Amniotic stem cell (primary cell): ENCODE measurements at places on chromosomes 6 and 20.

- DNase-seq: no peak
These were observed 474.1 kb upstream of the BTBD3 start for GRCh38 chr20:11443382-11444119.

- DNase-seq: no peak
These were observed 101.2 kb upstream of the COL21A1 start for GRCh38 chr6:56348578-56348977.

- DNase-seq: no peak
These were observed 43.5 kb upstream of the TIAM2 start for GRCh38 chr6:154951345-154952200.

DNA sequence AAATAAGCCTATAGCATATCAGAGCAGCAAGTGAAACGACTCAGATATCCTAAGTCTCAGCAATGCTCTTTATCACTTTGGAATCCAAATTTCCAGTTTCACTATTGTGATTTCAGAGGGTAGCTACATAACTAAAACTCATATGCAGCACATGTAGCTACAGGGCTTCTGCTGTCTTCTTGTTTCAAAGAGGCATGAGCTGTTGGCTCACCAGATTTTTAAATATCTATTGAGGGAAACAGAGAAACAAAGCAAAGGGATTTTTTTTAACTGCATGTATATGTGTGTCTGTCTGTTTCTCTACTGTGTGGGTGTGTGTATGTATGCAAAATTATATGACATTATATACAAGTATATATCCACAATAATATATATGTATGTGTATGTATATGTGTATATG is 258.4 kb downstream of the HDGFL1 start:
- no peak for DNase-seq

GRCh38 chr6:147820520-147820919 is 312.0 kb downstream of the SAMD5 start:
- DNase-seq: no peak

- no peak for DNase-seq
These were observed 23.2 kb upstream of the SPAG4 start for GRCh38 chr20:35592339-35592974.

DNA sequence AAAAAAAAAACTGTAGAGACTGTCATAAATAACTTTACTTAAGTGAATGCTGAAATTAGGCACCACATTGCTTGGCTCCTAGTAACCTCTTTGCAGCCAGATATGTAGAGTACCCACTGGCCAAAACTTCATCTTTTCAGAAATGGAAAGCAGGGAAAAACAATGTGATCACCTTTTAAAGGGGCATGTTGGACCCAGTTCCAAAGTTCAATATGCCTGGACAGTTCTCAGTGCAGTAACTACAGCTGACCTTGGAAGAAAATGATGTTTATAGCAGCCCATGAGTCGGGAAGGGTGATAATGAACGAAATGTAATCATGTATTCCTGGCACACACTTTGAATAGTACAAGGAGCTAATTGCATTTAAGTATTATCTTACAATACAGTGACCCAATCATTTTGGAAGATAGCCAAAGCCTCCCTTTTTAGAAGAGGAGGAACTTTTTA is 93.6 kb upstream of the TAB2 start:
- no peak for DNase-seq

DNA sequence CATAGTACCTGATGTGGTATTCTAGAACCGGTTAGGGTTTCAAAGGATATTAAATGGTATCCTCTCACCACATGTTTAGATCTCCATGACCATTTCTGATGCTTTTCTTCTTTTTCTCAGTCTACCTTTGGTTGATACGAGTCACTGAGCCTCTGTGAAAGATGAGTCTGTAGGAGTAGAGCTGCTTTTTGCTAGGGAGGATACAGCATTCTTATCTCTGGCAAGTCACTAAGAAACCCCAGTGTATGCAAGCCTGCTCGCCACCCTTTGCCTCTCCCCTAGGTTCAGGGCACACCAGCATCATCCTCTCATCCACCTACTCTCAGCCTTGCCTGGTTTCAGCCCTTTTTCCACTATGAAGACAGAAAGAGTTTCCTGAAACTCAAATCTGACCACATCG is 89.9 kb downstream of the MTFR2 start:
- no peak for DNase-seq

DNA sequence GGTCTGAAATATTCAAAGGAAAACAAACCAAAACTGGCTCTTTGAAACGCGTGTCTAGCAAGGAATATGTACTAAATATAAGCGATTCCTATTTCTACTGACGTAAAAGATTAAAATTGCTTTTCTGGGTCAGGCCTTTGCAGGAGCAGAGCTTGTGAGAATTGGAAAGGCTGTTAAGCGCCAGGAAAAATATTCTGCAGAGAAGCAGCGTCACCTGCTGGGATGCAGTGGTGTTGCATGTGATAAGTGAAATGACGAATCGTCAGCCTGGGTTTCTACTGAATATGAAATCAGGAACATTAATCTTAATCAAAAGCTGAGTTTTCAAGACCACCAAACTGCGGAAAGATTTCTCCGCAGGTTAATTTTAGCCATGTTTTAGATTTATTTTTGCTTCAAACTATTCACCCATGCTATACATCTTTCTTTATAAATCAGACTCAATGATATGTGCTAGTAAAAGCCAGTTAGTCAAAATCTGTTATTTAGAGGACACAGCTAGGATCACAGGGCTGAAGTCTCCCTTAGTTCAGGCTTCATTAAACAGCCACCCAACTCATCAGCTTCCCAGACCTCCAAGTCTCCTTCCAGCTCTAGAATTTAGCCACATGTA is 67.4 kb downstream of the ALDH8A1 start:
- peak; percentile 26 for DNase-seq

- no peak for DNase-seq
These were observed 152.6 kb downstream of the TSHZ2 start for GRCh38 chr20:53124803-53125202.

DNA sequence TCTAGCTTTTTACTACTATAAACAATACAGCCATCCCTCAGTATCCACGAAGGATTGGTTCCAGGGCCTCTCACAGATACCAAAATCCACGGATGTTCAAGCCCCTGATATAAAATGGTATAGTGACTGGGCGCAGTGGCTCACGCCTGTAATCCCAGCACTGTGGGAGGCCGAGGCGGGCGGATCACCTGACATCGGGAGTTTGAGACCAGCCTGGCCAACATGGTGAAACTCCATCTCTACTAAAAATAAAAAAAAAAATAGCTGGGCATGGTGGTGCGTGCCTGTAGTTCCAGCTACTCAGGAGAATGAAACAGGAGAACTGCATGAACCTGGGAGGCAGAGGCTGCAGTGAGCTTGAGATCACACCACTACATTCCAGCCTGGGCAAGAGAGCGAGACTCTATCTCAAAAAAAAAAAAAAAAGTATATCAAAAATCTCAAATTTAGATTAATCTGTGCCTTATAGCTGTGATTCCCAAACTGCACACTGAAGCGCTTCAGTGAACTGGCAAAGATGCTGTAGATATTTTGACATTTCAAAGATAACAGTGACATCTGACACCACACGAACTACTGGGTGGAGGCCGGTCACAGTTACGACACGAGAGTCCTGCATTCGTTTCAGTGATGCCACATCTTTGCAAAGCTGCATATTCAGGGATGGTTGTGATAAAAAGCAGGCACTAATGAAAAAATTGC is 38.3 kb downstream of the MRS2 start:
- no peak for DNase-seq

DNA sequence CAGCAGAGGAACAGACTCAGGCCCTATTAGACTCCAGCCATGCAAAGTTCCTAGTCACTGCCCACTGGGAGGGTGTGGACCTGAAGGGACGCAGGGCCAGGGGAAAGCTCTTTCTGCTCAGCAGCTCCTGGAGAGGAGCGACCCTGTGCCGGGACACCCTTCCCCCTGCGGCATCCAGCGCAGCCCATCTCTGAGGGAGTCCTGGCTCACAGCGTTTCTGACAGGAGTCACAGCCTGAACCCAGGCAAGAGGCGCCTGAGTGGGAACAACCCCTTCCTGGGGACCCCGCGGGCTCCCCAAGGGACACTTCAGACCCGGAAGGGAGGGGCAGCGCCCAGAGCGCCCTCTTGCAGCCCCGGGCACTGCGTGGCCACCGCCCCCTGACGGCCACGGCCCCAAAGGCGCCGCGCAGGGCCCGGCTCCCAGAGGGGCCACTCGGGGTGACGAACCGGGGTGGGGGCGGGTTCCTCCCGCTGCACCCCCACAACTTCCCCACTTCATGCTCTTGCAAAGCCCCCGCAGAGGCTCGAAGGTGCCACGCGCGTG is 862 bp downstream of the UCKL1 start:
- no peak for DNase-seq

- no peak for DNase-seq
These were observed 56.8 kb downstream of the UTRN start for GRCh38 chr6:144341831-144342527.

GRCh38 chr6:26271668-26272024 is 93.4 kb upstream of the BTN3A2 start:
- no peak for DNase-seq

DNA sequence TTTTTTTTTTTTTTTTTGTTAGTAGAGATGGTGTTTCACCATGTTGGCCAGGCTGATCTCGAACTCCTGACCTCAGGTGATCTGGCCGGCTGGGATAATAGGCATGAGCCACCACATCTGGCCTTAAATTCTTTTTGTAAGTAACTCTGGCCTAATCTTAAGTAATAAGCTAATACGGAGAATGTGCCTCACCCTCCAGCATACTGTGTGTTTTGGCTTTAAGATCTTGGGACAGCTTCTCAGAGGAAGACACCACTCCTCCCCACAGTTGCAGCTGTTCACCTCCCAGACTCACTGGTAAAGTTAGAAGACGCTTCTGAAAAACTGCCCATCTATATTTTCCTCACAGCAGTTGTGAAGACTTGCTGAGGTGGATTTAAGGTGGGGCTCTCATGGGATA is 120.8 kb downstream of the CCDC170 start:
- no peak for DNase-seq

DNA sequence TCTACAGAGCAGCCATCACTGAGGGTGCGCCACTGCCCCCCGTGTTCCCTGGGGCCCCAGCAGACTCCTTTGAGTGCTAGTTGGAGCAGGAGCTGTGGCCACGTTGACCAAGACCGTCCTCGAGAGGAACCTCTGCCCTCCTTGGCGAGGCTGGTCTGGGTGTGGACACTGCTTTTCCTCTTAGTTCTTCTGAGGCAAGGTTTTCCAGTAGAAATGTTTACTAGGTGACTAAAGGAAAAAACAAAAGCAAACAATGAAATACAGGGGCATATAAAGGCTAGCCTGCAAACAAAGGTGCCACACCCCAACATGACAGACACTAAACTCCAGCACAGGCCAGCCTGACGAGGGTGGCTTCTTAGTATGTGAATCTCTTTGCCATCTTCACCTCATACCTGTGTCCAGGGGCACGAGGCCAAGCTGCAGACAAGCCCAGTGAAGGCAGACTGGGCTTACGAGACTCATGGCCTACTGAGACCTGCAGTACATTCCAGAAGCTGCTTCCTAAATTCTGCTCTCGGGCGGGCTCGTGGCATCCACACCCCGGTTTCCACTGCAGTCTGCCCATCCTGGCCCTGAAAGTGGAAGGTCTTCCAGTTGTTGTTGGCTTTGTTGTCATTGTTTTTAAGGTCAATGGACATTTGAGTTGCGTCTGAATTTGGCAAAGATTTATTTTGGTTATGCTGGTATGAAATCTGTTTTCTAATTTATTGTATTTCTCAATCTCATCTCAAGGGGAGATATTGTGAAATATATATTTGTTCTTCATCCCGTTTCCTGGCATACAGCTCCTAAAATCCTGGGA is 39.2 kb downstream of the FAM50B start:
- DNase-seq: no peak

GRCh38 chr6:121691126-121691551 is 255.7 kb downstream of the GJA1 start:
- DNase-seq: no peak

DNA sequence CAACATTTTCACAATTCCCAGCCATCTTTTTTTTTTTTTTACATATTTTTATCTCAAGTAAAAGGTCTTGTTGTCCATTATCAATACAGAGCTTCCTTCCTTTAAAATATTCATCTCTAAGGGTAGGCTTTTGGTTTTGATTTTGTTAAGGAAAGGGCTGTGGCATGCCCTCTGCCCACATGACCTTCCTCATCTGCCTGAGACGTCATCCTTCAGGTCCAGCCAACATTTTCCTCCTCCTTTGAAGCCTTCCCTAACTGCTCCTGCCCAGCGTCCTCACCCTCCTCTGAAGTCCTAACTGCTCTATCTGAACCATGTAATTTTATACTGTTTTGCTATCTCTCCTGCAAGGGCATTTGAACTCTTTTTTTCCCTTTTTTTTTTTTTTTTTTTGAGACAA is 73.9 kb upstream of the TGM3 start:
- no peak for DNase-seq

GRCh38 chr6:108798670-108799353 is 49.4 kb upstream of the ARMC2 start:
- no peak for DNase-seq

- DNase-seq: no peak
These were observed 179.3 kb downstream of the TBXT start for GRCh38 chr6:165988302-165988756.

DNA sequence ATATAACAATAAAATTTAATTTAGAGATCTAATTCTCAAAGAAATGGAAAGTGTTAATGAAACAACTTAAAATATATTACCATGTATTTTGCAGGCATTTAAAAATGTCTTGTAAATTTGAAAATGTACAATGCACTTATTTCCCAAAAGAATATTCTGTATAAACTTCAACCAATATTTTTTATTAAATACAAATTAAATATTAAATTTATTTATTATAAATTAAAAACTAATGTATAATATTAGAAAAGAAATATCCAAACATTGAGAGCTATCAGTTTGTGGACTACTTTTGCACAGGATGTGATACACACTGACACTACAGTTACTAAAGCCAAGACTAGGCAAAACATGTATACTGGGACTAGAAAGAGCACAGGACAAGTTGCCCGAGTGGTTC is 707.0 kb upstream of the NRSN1 start:
- no peak for DNase-seq

- no peak for DNase-seq
These were observed 28.5 kb downstream of the THBS2 start for GRCh38 chr6:169225131-169225576.

GRCh38 chr20:61923371-61924166 is 142.1 kb downstream of the TAF4 start:
- DNase-seq: no peak

DNA sequence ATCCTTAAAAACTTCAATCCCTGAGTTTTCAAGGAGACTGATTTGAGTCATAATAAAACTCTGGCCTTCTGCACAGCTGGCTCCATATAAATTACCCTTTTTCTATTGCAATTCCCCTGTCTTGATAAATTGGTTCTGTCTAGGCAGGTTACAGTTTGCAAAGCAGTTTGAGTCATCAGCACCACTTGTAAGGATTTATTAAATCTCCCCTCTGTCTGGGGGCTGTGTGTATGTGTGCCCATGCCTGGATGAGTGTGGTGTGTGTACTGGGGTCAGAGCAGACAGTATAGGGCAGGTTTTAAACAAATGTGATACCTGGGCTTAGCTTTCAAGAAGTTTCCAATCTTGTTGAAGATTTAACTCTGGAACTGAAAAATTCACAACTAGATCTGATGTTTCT is 228.6 kb downstream of the FNDC1 start:
- DNase-seq: no peak

DNA sequence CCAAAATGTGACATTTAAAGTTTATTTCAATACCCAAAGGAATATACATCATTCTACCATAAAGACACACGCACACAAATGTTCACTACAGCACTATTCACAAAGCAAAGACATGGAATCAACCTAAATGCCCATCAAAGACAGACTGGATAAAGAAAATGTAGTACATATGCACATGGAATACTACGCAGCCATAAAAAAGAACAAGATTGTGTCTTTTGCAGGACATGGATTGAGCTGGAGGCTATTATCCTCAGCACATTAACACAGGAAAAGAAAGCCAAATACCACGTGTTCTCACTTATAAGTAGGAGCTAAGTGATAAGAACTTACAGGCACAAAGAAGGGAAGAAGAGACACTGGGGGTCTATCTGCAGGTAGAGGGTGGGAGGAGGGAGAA is 22.4 kb downstream of the ATP9A start:
- no peak for DNase-seq
